RPMI7951 (cell line): ENCODE measurements at places on chromosomes 16 and 17.

DNA sequence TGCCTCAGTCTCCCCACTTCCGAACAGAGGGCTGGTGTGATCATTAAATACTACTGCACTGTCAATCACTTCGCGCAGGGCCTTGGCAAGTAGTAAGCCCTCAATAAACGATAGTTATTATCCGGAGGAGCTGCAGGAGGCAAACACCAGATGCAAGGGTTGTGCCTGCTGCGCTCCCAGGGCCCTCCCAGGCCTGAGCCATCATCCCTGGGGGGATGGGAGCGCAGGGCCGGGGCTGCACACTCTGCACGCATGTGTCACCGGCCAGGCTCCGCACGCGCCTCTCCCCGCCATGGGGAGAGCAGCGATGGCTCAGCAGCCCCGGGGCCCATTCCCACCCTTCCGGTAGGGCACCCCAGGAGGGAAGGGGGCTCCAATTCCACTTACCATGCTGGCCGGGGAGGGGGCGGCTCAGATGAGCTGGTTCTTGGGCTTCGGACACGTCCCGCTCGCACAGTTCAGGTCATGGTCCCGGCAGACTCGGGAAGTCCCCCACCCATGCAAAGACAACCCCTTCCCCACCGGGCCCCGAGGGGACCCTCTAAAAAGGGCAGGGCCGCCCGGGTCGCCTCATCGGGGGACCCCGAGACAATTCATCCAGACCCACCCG, 681 bp downstream of the XPO6 start:
- peak; percentile 82 for DNase-seq

GRCh38 chr17:58084317-58084981, 1.2 kb downstream of the DYNLL2 start:
- peak; percentile 6 for DNase-seq

DNA sequence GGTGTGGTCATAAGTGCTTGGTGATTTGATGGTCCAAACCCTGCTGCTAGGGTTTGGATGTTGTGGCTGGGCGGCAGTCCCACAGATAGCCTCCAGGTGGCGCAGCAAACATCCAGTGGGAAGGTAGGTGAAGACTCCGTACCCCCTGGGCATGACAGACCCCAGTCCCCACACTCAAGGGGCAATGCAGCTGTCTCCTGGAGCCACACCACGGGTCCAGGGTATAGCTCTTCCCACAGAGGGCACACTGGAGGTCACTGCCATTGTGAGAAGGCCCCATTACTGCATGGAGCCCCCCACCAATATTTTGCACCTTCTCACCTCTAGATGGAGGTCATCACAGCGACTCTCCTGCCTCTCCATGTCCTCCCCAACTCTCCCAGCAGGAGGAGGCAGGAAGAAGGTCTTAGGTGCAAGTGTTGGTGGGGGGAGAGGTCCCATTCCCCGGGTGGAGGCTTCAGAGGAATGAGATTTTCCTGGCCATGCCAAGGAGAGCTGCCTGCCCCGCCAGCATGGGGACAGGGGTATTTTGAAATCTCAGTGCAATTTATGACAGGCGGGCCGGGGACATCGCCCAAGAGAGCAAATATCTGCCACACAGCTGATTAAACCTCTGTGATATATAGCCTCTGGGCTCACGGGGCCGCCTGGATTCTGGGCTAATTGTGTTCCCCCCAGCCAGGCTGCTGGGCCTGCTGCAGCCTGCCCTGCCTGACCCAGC, 17.1 kb upstream of the C17orf113 start:
- peak; percentile 35 for DNase-seq

- no peak for DNase-seq
Observed at GRCh38 chr17:28476076-28476865, 2.8 kb downstream of the SLC13A2 start.

- no peak for DNase-seq
Observed at GRCh38 chr16:90044111-90044551, 24.9 kb upstream of the DBNDD1 start.

DNA sequence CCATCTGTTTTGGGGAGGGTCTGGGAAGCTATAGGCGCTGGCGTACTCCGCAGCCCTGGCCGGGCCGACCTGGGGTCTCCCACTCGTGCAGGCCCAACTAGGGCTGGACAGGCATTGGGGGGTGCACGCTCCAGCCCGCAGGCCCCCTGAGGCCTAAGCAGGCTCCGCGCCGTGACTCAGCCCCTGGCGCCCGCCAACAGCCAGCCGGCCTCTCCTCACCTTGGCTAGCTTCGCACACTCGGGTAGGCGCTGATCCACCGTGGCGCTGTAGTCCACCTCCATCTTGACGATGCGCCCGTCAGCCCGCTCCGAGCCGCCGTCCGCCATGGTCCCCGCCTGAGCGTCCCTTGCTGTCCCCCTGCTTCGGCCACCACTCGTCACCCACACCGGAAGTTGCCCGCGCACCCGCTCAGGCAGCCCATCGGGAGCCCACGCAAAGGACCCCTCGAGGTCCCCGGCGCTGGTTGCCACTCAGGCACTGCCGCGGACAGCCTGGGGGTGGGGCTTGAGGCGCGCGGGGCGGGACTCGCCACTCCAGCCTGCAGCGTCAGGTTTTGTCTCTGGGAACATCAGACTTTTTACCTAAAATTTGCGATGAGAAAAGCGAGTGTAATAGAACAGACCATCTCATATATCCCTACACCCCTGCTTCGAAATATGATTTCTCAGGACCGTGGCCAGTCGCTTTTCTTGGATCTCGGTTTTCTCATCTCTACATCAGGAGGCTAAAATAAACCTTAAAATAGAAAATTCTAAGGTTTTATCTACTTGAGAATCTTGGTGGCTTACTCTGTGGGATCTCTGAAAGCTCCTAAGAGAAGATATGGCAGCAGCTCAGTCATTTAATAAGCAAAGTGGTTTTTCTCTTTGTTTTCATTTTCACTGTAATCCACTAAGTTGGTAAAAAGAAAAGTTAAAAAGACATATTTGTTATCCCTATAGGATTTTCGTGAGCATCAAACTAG, at the start of gene PSMD12:
Gene PSMD12, minus strand, starts transcription at position 385 of the 965 bp plus-strand sequence. Its CDS starts 58 bp downstream, at position 327.
- peak; percentile 85 for DNase-seq
